ENCODE measurements at places on chromosomes 5 and 9.

- DNase-seq = no peak
These were observed 14.8 kb downstream of the LVRN start for GRCh38 chr5:115977096-115977495.

DNA sequence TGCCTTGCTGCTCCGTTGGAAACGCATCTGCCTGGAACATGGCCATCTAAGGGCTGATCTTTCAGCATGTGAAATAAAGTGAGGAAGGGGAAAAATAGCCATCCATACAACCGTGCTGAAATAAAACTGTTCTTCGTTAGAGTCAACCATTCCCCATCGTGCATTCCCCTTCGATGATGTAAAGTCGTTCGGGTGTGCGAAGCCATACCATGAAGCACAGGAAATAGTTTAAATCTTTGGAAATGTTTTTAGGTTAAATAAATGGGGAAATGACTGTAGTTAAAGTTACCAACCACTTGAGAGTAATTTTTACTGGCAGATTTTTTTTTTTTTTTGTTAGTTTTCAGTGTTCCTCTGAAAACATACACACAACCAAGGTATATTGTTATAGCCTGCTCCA, 302.5 kb downstream of the SH3GL2 start:
- DNase-seq = peak; percentile 26

- no peak for DNase-seq
These were observed 138.6 kb downstream of the PALM2AKAP2 start for GRCh38 chr9:109918339-109919163.

- peak; percentile 27 for DNase-seq
These were observed 7.2 kb downstream of the NDUFS6 start for GRCh38 chr5:1808439-1808838.

GRCh38 chr5:173791878-173792277, 96.3 kb upstream of the CPEB4 start:
- DNase-seq = no peak

- peak; percentile 90 for DNase-seq
These were observed 231.2 kb downstream of the ARRDC3 start for GRCh38 chr5:91151947-91152346.

GRCh38 chr9:92097997-92098482, 17.2 kb downstream of the SPTLC1 start:
- DNase-seq = peak; percentile 54

- no peak for DNase-seq
These were observed 101.7 kb upstream of the MYO10 start for GRCh38 chr5:17037751-17038150.

DNA sequence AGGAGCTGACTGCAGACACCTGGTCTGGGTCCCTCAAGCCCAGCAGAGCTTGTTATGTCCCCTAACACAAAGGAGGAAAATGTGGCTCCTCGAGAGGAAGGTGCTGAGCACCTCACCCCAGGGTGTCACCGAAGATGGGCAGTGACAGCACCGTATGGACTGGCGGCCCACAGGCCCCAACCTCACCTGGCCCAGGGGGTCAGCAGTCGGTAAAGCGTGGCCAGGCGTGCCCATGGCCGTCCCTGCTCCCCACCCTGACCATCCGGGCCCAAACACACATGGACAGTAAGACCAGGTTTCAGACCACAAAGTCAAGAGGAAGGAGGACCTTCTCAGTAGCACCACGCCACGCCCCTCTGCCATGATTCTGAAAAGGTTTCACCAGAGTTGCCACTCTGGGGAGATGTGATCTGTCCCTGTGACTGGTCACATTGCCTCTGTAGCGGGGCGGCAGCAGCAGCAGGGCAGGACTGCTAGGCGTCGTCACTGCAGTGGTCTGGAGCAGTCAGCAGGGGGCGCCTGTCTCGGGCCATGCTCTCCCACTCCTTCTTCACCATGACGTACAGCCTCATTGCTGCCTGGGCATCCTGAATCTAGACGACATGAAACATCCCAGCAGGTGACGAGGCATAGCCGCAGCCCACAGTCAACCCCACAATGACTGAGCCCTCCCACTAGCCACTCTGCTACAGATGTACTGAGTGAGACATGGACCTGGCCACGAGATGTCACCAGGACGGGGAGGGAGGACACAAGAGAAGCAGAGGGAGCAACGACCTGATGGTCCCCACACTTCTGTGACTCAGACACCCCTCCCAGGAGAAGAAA, 11.1 kb downstream of the REXO4 start:
- peak; percentile 59 for DNase-seq

- DNase-seq = no peak
These were observed 55.2 kb downstream of the ERBIN start for GRCh38 chr5:65981548-65981947.

- no peak for DNase-seq
These were observed 237.3 kb downstream of the TMEM167A start for GRCh38 chr5:82839881-82840280.

GRCh38 chr9:131960311-131960710, 119.4 kb downstream of the MED27 start:
- DNase-seq = no peak

DNA sequence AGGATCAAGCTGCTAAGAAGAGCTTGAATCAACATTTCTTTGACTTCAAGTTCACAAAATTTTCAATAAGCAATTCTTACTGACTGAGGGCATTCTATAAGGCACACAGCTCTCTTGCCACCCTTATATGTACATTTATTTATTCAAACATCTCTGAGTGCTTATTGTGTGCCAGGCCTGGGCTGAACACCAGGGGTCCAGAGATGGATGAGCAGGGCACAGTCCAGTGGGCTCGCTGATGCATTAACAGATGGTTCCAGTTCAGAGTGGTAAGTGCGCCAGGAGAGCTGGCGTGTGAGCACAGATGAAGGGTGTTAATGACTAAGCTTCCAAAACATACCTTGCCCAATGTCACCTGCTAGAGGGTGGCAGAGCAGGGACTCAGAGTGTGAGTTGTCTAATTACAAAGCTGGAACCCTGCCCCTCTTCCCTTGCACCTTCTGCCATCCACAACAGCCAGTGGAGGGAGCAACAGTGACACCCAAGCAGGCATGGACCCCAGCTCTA, 24.6 kb downstream of the ALG2 start:
- DNase-seq = no peak

- no peak for DNase-seq
These were observed 72.5 kb downstream of the AP3B1 start for GRCh38 chr5:78221964-78222451.

GRCh38 chr5:79842991-79843390, 148.1 kb downstream of the MTX3 start:
- no peak for DNase-seq

DNA sequence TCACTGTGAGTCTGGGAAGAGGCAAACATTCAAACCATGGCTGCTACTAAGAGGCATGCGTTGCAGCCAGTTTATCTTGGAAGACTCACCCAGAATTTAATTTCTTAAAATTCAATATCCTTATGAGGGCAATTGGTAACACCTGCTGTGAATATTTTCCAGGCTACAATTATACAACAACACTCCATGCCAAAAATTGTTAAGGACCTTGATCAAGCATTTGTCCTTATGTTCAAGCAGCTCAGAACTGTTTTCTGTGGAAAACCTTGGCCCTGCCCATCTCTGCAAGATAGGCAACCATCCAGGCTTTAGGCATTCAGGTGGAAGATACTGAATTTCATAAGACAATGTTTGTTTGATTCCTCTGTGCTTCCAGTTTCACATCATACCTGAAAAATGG, 327.8 kb downstream of the FBXL7 start:
- DNase-seq = no peak

DNA sequence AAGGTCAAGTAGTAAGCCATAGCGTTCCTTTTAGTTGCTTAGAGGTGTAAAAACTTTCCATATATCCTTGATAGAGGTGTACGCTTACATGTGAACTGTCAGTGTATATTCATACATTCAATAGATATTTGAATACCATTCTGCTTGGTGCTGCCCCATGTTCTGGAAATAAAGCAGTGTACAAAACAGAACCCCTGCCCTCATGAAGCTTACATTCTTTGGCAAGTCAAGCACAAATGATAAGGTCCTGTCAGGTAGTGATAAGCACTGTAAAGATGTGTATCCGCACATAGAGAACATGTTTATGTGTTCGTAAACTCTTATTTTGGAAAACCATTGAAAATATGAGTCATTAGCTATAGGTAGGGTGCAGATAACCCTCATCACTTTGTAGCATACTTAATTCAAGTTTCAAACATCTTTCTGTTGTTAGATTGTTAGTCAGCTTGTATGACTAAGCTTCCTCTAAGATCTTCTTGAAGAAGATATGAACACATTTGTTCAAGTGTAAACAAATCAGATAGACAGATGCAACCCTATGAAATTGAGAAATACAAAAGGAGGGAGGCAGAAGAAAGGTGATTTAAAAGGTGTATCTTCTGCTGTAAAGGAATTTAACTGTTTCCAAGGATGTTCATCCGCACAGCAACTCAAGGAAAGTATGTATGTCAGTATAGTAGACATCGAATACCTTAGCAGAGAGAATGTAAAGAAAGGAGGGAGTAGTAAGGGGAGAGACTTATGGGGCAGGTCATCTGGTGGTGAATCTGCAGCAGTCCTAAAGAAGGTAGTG, 1.6 kb downstream of the GTF3C4 start:
- no peak for DNase-seq

Data from fibroblast of skin of abdomen (primary cell).